ENCODE measurements at places on chromosomes 6 and 20. TPM values are rescaled to one million over a fixed set of nuclear protein-coding genes. Genes with fewer than 3 reads are reported as not detected.
A peak's percentile ranks its signal among the peaks of the same experiment; 100 is the strongest.

The CRISP3 gene
- total RNA-seq, result 2.9 TPM

DNA sequence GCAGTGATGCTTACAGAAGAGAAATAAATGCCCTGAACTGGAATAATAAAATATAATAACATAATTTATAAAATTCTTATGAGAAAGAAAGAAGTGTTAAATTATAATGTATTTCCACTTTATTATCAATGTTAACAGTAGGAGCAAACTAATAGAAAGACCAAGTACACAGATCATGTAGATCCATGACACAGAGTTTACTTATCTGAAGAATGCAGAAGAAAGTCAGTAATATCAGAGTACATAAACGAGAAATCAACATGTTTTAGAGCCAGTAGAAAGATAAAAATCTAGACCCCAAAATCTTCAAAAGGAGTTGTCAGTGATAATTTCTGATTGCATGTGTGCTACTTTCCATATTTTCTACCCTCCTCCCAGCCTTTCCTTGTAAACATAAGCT, 334.8 kb upstream of the MANEA start:
- no peak overlapping the region for H3K27ac ChIP-seq
- H3K27me3 ChIP-seq, result no peaks in the 10 kb centered on the region

DNA sequence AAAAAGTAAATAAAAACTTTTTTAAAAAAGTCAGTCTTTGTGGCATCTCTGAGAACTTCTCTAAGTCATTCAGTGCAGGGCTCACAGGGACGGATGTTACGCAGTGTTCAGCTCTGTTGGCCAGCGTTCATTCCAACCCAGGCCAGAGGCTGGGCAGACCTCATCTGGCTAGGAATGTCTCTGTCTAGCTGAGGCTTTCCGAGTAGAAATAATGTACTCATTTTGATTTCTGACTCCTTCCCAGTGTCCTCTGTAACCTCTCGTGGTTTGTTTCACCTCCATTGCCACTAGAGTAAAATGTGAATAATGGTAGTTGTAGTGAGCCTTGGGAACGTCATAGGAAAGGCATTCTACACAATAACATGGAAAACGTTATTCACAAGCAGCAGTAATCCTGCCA, 135.1 kb downstream of the TMEM242 start:
- H3K4me3 ChIP-seq, result no peak overlapping the region
- no peak for DNase-seq
- H3K27ac ChIP-seq, result no peak overlapping the region
- H3K36me3 ChIP-seq, result peaks cover 57% of the 10 kb centered on the region
- H3K27me3 ChIP-seq, result no peaks in the 10 kb centered on the region

- no peaks in the 10 kb centered on the region for H3K36me3 ChIP-seq
These were observed 107.3 kb downstream of the GMPR start for GRCh38 chr6:16345449-16346330.

DNA sequence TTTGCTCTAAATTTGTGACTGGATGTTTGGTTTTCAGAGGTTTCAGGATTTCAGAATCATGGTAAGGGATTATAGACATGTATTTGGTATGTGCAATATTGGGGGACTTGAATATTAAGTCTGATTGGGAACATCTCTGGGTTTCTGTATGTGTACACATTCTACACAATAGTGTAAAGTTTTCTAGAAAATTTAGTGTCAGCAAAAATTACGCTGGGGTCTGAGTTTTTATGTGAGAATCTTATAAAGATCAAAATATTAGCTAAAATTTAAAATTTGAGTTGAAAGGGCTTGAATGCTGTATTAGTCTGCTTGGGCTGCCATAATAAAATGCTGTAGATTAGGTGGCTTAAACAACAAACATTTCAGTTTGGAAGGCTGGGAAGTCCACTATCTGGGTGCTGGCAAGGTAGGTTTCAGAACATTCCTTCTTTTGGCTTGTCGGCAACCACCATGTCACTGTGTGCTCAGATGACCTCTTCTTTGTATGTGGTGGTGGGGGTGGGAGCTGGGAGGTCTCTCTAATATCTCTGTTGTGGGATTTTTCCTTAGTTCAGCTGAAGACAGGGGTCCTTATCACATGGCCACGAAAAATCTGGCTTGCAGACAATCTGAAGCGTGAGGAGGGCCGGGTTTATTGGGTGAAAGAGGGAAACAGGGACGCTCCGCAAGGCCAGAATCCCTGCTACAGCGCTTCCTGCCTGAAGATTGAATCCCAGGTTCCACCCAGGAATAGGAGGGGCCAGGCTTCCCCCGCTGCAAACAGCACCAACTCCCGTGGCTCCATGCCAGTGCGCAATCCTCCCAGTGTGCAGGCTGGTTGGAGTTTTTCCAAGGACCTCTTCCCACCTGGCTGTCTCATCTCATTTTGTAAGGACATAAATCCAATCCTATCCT, 299.7 kb downstream of the PLCB1 start:
- H3K4me1 ChIP-seq, result peaks cover 74% of the 10 kb centered on the region
- no peak for DNase-seq

The ZSCAN23 gene
- 3.1 TPM for total RNA-seq

GRCh38 chr20:46151936-46152335, 33.8 kb downstream of the CD40 start:
- H3K27ac ChIP-seq, result no peak overlapping the region
- peak; percentile 54 for DNase-seq
- H3K36me3 ChIP-seq, result no peaks in the 10 kb centered on the region
- H3K4me1 ChIP-seq, result no peaks in the 10 kb centered on the region
- H3K27me3 ChIP-seq, result peaks cover 31% of the 10 kb centered on the region

- no peaks in the 10 kb centered on the region for H3K36me3 ChIP-seq
- H3K4me3 ChIP-seq, result no peak overlapping the region
- H3K27ac ChIP-seq, result no peak overlapping the region
- no peak for DNase-seq
- H3K4me1 ChIP-seq, result no peaks in the 10 kb centered on the region
These were observed 124.0 kb downstream of the LAMA2 start for GRCh38 chr6:129006724-129007514.

DNA sequence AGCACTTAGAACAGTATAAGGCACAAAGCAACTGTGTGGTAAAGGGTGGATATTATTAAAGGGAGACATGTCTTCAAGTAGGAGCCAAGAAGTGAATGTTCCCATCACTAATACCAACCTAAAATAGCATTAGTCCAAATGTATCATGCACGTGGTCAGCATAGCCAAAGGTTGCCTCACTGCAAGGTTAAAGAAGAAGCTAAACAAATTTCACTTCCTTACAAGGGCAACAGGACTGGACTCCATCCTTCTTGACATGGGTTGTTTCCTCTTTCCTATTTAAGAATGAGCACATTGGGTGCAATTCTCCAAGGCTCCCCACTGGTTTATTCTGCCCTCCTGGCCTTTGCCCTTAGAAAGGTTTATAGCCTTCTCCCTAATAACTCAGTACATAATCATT, 186.7 kb downstream of the PHACTR1 start:
- no peak overlapping the region for H3K4me3 ChIP-seq
- H3K4me1 ChIP-seq, result no peaks in the 10 kb centered on the region
- no peaks in the 10 kb centered on the region for H3K36me3 ChIP-seq
- no peak for DNase-seq
- H3K27ac ChIP-seq, result no peak overlapping the region

DNA sequence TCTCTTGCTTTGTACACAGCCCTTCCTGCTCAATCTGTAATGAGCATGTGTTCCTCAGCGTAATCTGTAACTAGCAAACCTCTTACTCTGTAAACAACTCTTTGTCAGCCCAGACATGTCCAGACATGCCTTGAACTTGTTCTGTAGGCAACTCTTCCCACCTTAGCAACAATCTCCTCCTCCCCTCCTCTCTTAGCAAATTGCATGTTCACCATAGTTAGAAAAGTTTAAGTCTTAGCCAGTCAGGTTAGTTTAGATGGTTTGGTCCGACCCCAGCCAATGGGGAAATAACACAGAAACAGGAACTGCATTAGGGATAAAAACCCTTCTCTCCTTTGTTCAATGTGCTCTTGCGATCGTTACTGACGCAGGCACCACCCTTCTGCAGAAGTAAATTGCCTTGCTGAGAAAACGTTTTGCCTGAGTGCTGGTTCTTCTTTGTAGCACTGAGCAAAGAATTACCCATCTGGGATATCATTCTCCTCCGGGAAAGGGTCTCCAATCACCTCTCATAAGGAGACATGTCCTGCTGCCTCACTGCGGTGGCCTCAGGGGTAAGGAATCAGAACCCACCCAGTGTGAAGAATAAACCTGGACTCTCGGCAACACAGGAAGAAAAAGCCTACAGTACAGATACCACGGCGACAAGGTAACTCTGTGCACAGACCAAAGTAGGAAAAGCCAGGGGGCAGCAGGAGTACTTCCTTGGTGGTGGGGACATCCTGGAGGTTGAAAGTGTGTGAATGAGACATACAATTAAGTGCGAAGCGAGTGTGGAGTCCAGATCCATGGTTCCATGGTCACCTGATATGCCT, 26.2 kb downstream of the PLN start:
- no peak overlapping the region for H3K4me3 ChIP-seq
- no peaks in the 10 kb centered on the region for H3K4me1 ChIP-seq
- DNase-seq, result no peak
- no peaks in the 10 kb centered on the region for H3K27me3 ChIP-seq
- H3K27ac ChIP-seq, result no peak overlapping the region

GRCh38 chr6:2503816-2504494, 246.8 kb downstream of the MYLK4 start:
- H3K4me1 ChIP-seq, result no peaks in the 10 kb centered on the region
- no peak for DNase-seq
- no peak overlapping the region for H3K27ac ChIP-seq
- no peaks in the 10 kb centered on the region for H3K27me3 ChIP-seq
- no peak overlapping the region for H3K4me3 ChIP-seq

DNA sequence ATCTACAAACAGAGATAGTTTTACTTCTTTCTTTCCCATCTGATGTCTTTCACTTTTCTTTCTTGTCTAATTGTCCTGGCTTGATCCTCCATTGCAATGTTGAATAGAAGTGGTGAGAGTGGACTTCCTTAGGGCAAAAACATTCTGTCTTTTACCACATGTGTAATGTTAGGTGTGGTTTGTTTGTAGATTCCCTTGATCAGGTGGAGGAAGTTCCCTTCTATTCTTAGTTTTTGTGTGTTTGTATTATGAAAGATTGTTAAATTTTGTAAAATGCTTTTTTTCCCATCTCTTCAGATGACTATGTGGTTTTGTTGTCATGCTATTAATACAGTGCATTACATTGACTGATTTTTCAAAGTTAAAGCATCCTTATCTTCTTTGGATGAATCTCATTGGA, 41.6 kb upstream of the DUSP22 start:
- no peak overlapping the region for H3K4me3 ChIP-seq
- no peaks in the 10 kb centered on the region for H3K36me3 ChIP-seq
- H3K4me1 ChIP-seq, result peaks cover 17% of the 10 kb centered on the region

DNA sequence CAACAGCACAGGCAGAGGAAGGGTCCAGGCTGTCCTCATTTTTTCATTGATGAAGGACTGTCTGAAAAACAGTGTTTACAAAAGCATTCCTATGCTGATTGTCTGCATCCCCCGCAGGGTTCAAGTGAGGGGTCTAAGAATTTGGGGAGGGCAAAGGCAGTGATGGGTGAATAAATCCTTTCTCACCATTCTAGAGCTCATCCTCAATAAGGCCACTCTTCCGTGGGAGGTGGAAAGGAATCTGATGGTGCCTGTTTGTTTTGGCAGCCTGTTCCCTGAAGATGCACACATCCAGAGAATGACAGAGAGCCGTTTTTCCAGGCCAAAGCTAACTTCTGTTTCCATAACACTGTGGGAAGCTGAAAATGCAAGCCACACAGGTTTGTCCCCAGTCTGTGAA, 164.5 kb downstream of the MOXD1 start:
- H3K27me3 ChIP-seq, result no peaks in the 10 kb centered on the region
- H3K4me1 ChIP-seq, result no peaks in the 10 kb centered on the region
- no peak for DNase-seq

The ACSS1 gene
- 37.7 TPM for total RNA-seq

- H3K4me3 ChIP-seq, result no peak overlapping the region
- H3K4me1 ChIP-seq, result no peaks in the 10 kb centered on the region
- H3K36me3 ChIP-seq, result no peaks in the 10 kb centered on the region
- H3K27ac ChIP-seq, result no peak overlapping the region
- no peaks in the 10 kb centered on the region for H3K27me3 ChIP-seq
- DNase-seq, result no peak
These were observed 135.5 kb upstream of the LRFN2 start for GRCh38 chr6:40722553-40723258.

DNA sequence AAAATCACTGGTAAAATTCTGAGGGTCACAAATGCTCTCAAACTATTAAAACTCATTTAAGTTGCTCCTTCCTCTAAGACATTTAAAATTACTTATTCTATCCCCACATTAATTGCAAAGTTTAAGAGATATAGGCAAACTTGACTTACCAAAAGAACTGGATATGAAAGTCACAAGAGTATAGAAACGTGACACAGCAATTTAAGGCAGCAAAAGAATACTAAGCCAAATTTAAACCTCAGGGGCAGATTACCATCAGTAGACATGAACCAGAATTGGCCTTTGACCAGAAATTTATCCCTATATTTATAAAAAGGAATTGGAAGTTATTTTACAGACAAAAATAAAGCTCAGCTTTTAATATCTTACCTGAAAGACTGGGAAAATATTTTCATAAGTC, 56.0 kb downstream of the MAP3K7 start:
- H3K27ac ChIP-seq, result no peak overlapping the region
- H3K4me3 ChIP-seq, result no peak overlapping the region
- H3K4me1 ChIP-seq, result no peaks in the 10 kb centered on the region
- no peaks in the 10 kb centered on the region for H3K27me3 ChIP-seq

The MICB gene
- 14.9 TPM for total RNA-seq

- H3K4me1 ChIP-seq, result no peaks in the 10 kb centered on the region
- no peaks in the 10 kb centered on the region for H3K36me3 ChIP-seq
- DNase-seq, result no peak
- no peak overlapping the region for H3K4me3 ChIP-seq
These were observed 129.7 kb upstream of the AHI1 start for GRCh38 chr6:135627092-135627715.

- H3K27me3 ChIP-seq, result no peaks in the 10 kb centered on the region
- no peak for DNase-seq
- no peaks in the 10 kb centered on the region for H3K4me1 ChIP-seq
These were observed 1.7 kb upstream of the DST start for GRCh38 chr6:56644366-56644765.

DNA sequence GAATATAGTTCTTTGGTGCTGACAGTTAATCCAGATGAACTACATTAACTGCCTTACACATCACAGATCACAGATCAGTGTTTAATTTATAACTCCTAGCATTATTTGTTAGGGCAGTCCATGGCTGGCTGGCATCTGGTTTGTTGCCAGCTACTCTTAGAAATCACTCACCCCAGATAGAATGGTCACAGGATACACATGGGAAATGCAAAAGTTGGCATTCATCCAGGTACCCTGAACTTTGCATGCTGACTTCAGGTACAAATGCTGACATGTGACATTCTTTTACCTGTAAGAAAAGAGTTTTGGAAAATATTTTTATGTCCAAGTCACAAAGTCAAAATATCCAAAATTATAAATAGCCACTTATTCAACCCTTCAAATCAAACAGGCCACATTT, 20.2 kb downstream of the FBXL4 start:
- H3K36me3 ChIP-seq, result peaks cover 37% of the 10 kb centered on the region
- no peaks in the 10 kb centered on the region for H3K27me3 ChIP-seq
- no peak overlapping the region for H3K4me3 ChIP-seq
- no peak overlapping the region for H3K27ac ChIP-seq

All from spleen (tissue), 13 donors.